ENCODE measurements at places on chromosomes 16 and 17.

DNA sequence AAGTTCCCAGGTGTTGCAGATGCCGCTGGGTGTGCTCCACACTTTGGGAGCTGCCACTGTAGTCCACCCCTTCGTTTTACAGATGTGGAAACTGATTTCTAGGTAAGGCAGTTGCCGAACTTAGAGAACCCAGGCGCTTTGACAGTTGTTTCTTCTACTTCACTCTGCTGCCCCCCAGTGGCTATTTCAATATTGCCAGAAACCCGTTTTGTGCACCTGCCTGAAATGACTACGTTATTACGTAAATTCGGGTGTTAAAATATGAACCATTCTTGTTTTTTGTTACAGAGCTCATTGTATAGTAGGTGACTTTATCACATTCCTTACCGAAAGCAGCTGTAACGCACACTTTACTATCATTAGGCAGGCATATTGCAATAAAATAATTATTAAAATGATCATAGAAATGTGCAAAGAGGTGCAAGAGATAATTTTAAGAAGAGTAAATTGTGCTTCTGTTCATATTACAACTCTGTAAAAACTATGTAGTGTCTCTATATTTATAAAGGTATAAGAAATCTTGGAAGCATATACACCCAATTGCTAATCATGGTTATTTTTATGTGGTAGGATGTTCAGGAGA, 44.9 kb downstream of the OTOA start:
- DNase-seq: peak; percentile 61

DNA sequence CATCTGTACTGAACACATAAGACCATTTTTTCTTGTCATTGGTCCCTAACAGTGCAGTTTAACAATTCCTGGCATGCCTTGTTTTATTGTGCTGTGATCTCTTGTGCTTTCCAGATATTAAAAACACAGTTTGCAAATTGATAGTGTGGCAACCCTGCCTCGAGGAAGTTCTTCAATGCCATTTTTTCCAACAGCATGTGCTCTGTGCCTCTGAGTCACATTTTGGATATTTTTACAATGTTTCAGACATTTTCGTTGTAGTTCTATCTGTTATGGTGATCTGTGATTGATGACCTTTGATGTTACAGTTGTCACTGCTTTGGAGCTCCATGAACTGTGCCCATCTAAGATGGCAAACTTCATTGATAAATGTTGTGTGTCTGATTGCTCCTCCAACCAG, 66.2 kb downstream of the GOSR1 start:
- DNase-seq: no peak

- DNase-seq: no peak
Observed at GRCh38 chr17:82734987-82735866, at the start of gene FN3K. Gene FN3K, plus strand, starts transcription at chr17:82735615. Its CDS starts 22 bp downstream, at chr17:82735637.

DNA sequence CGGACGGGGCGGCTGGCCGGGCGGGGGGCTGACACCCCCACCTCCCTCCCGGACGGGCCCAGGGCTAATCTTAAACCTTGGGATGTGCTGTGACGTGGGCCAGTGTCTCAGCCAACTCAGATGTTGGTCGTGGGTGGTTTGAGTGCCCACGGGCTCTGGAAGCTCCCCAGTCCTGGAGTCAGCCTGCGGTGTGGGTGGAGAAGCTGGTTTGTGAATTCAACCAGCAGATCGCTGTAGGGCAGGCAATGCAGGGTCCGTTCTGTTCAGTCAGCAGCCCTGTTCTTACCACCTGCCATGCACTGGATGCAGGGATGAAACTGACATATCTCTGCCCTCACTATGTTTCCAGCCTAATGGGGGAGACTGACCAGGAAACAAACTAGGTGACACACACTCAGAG, 8.0 kb upstream of the ZNF500 start:
- no peak for DNase-seq

GRCh38 chr17:64626827-64627226, 35.3 kb downstream of the SMURF2 start:
- no peak for DNase-seq

DNA sequence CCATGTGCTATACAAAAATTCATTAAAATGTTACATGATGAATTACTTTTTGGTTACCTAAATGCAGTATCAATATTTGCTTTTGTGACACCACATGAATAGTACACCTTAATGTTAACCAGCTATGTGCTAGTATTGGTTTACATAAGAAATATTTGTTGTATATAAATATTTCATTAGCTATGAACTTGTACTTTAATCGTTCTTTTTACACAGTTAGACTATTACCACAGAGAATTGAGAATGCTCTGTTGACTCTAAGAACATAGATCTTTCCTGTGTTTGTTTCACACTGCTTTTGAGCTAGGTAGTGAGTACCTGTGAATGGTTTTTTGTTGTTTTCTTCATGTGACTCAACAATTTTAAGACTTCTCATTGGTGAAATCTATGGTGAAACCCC, 93.4 kb downstream of the KANSL1 start:
- DNase-seq: no peak

DNA sequence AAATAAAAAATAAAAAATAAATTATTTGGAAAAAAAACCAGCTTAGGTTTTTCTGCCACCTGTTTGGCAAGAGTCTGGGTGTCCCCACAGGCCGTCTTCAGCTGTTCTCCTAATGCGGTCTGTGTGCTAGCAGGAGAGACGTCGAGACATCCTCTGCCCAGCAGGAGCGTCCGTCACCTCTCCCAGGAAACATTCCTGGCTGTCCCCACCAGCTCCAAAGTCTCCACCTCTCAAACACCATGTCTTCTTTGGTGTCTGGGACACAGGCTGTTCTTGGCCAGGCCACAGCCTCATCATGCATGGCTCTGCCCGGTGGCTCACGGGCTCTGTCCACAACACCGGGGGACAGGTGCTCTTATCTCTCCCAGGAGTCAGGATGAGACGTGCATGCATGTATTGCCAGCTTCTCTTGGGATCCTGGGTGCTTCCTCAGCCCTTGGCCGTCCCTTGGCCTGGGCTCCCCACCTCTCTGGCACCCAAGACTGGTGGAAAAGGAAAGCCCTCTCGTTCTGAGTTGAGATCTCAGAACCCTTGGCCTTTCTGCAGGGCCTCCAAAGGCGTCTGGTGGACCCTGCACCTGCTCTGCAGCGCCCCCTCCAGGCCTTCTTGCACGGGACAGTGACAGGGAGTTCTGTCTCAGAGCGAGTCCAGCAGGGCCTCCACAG, 84.9 kb upstream of the CBX4 start:
- DNase-seq: no peak

GRCh38 chr17:15351925-15352324, 10.5 kb upstream of the TEKT3 start:
- DNase-seq: no peak

DNA sequence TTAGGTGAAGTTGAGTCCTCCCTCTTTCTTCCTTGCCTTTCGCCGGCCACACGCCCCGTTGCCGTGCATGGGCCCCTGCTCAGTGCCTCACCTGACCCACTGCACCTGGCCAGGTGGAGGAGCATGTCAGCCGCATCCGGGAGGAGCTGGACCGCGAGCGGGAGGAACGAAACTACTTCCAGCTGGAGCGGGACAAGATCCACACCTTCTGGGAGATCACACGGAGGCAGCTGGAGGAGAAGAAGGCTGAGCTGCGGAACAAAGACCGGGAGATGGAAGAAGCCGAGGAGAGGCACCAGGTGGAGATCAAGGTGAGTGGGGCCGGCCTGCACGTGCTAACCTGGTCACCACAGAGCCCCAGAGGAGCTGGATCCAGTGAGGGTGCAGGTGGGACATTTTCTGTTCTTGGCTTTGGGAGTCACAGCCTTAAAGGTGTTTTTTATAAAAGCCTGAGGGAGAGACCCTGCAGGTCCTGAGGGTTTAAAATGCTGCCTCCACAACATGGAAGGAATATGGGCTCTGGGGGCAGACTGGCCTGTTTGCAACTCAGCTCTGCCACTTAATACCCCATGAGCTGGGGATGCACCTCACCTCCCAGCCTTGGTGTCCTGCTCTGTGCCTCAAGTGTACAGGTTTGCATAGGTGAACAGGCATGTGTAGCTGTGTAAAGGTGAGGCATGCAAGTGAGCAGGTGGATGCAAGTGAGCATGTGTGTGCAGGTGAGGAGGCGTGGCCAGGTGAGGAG, 12.1 kb upstream of the DBNDD1 start:
- DNase-seq: no peak

- DNase-seq: no peak
Observed at GRCh38 chr16:3949946-3950342, 69.4 kb upstream of the CREBBP start.
